ENCODE measurements at places on chromosomes 1 and 21.

DNA sequence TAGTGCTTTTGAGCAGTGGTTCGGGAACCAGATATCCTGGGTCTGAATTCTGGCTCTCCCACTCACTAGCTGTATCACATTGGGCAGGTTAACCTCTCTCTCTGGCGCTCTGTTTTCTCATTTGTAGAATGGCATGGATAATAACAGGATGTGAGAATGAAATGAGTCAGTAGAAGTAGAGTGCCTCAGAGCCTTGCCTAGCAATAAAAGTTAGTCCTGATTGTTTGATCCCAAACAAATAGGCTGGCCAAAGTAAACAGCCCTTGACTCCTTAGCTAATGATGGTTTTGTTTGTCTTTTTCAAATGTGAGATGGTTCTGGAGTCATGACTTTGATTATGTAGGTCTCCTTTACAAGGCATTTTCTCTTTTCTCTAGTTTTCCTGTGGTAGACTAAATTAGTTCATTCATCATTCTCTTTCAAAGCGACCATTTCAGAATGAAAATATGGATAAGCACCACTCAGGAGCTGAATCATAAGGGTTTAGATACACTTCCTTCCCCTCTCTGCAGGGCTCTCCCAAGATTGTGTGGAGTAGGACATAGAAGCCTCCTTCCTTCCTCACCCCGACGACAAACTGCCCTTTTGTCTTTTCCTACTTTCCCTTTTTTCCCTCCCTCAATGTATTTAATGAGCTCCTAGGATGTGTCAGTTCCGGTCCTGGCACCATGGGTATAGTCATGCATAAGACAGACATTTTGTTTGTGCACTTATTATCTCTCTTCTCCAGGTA is 23.1 kb downstream of the KIAA0040 start:
- no peak for DNase-seq

DNA sequence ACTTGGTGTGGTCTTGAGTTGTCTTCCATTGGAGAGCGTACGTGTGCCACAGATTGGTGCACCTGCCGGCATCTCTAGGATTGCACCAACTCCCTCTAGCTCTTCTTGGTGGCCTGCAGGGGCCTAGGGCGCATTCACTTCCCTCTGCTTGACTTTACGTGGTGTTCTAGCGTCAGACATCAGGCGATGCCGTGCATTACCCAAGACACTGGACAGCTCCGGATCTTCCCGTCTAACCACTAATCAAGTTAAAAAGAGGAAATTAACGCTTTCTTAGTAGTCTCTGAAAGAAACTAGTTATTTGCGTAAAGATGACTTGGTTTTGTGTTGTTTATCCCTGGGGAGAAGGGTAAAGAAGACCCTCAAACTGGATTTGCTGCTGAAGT is 510 bp upstream of the IL10RB start:
- no peak for DNase-seq

DNA sequence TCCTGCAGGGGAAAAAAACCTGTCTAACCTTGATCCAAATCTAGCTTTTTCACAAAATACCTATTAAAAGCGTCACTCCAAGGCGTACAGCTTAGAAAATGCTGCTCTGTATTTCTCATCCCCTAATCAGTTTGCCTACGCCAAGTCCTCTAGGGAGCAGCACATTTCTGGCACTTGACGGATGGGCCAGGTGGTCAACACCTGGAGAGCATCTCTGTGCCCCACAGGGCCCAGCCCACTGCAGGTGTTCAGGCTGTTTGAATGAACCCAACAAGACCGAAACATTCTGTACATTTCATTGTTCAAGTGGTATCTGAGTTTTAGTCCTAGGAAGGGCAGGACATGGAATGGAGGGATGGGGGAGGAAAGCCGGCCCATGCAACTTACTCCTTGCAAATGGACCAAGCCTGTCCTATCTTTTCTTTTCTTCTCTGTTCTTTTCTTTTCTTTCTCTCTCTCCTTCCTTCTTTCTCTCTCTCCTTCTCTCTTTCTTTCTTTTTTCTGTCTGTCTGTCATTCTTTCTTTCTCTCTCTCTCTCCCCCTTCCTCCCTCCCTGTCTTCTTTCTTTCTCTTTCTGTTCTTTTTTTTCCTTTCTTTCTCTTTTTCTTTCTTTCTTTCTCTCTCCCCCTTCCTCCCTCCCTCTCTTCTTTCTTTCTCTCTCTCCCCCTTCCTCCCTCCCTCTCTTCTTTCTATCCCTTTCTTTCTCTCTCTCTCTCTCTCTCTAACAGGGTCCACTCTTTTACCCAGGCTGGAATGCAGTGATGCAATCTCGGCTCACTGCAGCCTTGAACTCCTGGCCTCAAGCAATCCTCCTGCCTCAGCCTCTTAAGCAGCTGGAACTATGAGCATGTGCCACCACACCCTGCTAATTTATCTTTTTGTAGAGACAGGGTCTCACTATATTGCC is 29.1 kb downstream of the IGFN1 start:
- no peak for DNase-seq

DNA sequence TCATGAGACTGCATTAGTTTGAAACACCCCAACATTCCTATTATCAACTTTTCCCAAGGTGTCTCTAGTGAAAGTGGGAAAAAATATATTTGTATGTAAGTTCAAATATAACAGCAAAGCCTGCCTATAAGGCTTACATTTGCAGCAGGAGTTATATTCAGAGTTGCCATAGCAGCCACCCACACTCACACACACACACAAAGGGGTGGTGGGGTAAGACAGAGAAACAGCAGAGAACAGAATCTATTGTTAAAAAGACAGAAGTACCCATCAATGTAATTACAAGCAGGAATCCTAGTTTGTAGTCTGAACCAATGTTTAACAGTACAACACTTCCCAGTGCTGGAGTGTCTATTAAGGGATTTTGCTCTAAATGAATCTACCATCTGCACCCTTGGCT is 55.0 kb downstream of the PLPPR5 start:
- DNase-seq = no peak

DNA sequence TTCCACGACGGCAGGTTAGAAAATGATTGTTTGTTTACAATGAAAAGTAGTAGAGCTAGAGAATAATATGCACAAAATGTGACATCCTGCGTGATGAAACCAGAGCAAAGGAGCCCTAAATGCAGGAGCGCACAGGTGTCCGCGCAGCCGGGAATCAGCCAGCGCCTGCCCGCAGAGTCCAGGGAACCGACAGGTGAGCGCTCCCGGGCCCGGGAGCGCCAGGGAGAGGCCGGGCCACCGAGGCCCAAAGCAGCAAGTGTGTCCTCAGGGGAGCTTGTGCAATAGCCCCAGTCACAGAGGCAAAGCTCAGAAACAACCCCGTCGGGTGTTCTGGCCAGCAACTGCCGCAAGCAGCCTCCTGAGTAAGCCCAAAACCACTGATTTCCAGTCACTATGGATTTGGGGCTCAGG is 789 bp upstream of the GALE start:
- no peak for DNase-seq

DNA sequence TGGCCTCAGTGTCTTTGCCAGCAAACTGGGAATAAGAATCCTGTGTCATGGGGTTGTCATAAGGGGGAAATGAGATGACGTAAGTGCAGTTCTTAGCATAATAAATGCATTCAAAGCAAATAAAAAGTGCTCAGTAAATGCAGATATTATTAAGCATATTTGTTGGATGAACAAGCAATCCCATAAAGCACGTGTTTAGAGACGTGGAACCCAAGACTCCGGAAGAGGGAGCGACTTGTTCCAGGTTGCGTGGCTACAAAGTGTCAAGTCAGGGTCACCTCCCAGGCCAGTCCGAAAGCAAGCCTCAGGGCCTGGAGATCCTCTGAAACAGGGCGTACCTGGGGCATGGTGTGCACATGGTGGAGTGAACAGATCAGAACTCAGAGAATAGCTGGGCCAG is 58.0 kb upstream of the LAPTM5 start:
- no peak for DNase-seq

DNA sequence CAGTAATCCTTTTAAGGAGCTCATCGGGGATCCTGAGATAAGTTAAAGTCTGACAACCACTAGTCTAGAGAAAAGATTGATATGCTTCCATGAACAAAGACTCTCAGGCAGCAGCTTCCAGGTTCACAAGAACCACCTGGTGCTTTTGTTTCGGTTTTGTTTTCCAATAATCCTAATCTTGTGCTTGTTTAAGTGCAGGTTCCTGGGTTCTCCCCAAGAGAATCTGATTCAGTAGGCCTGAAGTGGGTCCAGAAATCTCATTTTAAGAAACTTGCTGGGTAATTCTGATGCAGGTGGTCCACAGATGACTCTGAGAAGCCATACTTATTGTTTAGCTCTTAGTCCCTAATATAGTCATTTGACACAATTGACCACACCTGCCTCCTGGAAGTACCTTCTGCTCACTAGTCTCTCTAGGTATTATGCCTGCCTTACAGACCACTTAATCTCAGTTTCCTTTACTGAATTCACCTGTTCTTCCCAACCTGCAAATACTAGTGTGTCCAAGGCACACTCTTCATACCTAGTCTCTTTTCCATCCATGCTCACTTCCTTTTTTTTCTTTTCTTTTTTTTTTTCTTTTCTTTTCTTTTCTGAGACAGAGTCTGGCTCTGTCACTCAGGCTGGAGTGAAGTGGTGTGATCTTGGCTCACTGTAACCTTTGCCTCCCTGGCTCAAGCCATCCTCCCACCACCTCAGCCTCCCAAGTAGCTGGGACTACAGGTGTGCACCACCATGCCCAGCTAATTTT is 20.5 kb upstream of the FRRS1 start:
- no peak for DNase-seq

DNA sequence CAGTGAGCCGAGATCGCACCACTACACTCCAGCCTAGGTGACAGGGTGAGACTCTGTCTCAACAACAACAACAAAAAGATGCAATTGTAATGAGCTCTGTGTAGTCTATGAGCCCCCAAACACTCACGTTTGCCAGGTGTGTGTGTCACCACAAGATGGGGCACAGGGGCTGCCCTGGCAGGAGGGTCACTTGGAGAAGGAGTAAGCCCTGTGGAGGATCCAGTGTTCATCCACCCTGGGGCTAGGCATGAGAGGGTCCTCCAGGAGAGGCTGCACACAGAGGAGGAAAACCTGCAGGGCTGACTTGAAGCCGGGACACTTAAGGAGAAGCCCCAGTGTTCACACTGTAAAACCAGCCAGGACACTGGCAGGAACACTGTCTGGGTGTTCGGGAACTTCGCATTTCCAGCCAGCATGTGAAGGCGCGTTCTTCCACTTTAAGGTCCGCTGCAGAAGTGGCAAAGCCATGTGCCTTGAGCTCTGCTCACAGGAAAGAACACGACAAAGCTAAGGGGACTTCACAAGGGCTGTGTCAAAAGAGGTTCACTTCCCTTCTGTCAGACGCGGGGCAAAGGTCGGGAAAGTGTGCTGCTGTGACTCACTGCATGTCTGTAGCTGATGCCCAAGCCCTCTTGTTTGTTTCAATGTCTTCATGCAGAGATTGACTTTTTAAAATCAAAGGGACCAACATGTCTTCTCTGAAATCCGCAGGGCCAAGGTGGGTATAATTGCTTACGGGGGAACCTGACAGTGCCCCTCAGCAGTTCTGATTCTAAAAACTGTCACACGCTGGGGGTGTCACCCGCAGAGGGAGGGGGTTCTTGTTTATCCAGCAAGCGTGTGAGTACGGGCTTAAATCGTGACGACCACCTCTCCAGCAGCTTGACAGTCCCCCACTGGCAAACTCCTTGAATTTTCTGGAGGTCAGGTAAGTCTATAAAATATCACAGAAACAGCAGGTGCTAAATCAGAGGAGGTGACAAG is 102.8 kb downstream of the RIPK4 start:
- DNase-seq = no peak

Measured in activated CD8-positive, alpha-beta memory T cell treated with anti-CD3 and anti-CD28 coated beads for 1 hour (primary cell).